Cardiac atrium fibroblast (primary cell): ENCODE measurements at places on chromosomes 16 and 17. TPM values are rescaled to one million over a fixed set of nuclear protein-coding genes. Genes with fewer than 3 reads are reported as not detected.

The PDILT gene
- 0.18 TPM in 1 of 2 replicates, not detected in the other for total RNA-seq

The KIF2B gene
- total RNA-seq = not detected in 2 replicates

The CSH1 gene
- total RNA-seq = not detected in 2 replicates

The FBXW10 gene
- not detected in 2 replicates for total RNA-seq

The HBA2 gene
- total RNA-seq = not detected in 2 replicates

The CCL1 gene
- not detected in 2 replicates for total RNA-seq

The PLK1 gene
- 13.5 and 19.9 TPM in 2 replicates for total RNA-seq

The KRT24 gene
- total RNA-seq = not detected in 2 replicates

The SLC5A11 gene
- not detected in 2 replicates for total RNA-seq

The PRSS36 gene
- total RNA-seq = not detected in 2 replicates

The FOXN1 gene
- total RNA-seq = not detected in 2 replicates

The USH1G gene
- total RNA-seq = not detected in 2 replicates

The DCUN1D3 gene
- total RNA-seq = 26.0 and 27.9 TPM in 2 replicates

The HELZ gene
- 28.5 and 33.5 TPM in 2 replicates for total RNA-seq

The HS3ST2 gene
- not detected in 2 replicates for total RNA-seq

The CNTNAP4 gene
- total RNA-seq = not detected in 2 replicates

The FOXL1 gene
- total RNA-seq = 1.6 and 3.1 TPM in 2 replicates

The MLKL gene
- 4.3 and 10.0 TPM in 2 replicates for total RNA-seq

The HES7 gene
- total RNA-seq = not detected in 2 replicates

The SLC5A10 gene
- not detected in 2 replicates for total RNA-seq

The RCVRN gene
- total RNA-seq = not detected in 2 replicates

The HBM gene
- total RNA-seq = not detected in 2 replicates

The LMF1 gene
- 12.1 and 38.6 TPM in 2 replicates for total RNA-seq

The MAFG gene
- 12.8 and 18.1 TPM in 2 replicates for total RNA-seq

The TMEM235 gene
- total RNA-seq = not detected in 2 replicates

The DLX4 gene
- total RNA-seq = not detected in 2 replicates

The KRTAP4-9 gene
- not detected in 2 replicates for total RNA-seq

The CDH5 gene
- 24.6 and 30.6 TPM in 2 replicates for total RNA-seq

The NGFR gene
- 0.81 and 2.7 TPM in 2 replicates for total RNA-seq

The MYH8 gene
- not detected in 2 replicates for total RNA-seq

The SOST gene
- total RNA-seq = not detected in 2 replicates

The NATD1 gene
- 4.7 and 7.3 TPM in 2 replicates for total RNA-seq

The CLEC18B gene
- 0.90 TPM in 1 of 2 replicates, not detected in the other for total RNA-seq

The SPATA22 gene
- total RNA-seq = not detected in 2 replicates

The CCT6B gene
- total RNA-seq = 0.54 and 2.4 TPM in 2 replicates

The CEP295NL gene
- 0.49 and 0.72 TPM in 2 replicates for total RNA-seq

The PRR11 gene
- 5.1 and 11.3 TPM in 2 replicates for total RNA-seq

The TMEM92 gene
- total RNA-seq = not detected in 2 replicates

The SHCBP1 gene
- 6.7 and 6.8 TPM in 2 replicates for total RNA-seq

The CLEC18C gene
- not detected in 2 replicates for total RNA-seq

The C17orf107 gene
- total RNA-seq = 4.9 and 8.9 TPM in 2 replicates

The GJC1 gene
- total RNA-seq = 4.7 and 5.3 TPM in 2 replicates

The OR3A2 gene
- not detected in 2 replicates for total RNA-seq

The TBC1D3 gene
- 1.6 and 2.3 TPM in 2 replicates for total RNA-seq

The USP32 gene
- 28.9 and 40.3 TPM in 2 replicates for total RNA-seq

The PRAC2 gene
- not detected in 2 replicates for total RNA-seq

The AMZ2 gene
- total RNA-seq = 64.3 and 68.5 TPM in 2 replicates

The RNF43 gene
- total RNA-seq = 0.32 TPM in 1 of 2 replicates, not detected in the other
